ENCODE measurements at places on chromosomes 16 and 17.

DNA sequence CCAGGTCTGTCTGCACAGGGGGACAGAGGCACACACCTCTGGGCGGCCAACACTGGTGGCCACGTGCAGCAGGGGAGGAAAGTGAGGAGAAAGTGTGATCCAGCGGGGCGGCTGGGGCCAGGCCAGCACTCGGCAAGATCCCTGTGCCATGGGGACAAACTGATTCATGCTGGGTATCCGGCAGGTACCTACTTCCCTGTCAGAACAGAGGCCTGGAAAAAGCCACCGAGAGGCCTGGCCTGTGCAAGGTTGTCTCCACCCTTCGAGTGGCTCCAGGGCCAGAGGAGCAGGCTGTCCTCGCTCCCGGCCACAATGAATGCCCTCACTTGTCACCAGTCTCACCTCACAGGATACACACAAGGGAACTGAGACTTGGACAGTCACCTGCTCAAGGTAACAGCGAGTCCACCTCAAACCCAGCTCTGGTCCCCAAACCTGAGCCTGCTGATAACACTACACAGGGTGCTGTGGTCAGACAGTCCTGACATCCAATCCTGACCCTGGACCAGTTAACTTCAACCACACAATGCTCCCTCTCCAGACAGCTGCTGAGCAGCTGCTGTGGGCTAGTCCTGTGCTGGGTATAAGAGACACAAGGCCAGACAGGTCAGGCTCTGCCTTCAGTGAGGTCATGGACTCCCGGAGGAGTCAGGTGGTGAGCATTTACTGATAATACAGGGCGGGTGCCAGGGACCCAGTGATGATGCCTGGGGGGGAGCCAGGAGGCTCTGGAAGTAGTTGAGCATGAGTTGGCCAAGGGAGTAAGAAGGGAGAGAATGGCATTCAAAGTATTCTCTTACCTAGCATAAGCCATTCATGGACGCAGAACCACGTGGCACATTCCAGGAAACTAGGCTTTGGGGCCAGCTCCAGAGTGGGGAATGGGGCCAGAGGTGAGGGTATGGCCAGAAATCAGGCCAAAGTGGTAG, 53.0 kb downstream of the VAC14 start:
- DNase-seq, result peak; percentile 46

DNA sequence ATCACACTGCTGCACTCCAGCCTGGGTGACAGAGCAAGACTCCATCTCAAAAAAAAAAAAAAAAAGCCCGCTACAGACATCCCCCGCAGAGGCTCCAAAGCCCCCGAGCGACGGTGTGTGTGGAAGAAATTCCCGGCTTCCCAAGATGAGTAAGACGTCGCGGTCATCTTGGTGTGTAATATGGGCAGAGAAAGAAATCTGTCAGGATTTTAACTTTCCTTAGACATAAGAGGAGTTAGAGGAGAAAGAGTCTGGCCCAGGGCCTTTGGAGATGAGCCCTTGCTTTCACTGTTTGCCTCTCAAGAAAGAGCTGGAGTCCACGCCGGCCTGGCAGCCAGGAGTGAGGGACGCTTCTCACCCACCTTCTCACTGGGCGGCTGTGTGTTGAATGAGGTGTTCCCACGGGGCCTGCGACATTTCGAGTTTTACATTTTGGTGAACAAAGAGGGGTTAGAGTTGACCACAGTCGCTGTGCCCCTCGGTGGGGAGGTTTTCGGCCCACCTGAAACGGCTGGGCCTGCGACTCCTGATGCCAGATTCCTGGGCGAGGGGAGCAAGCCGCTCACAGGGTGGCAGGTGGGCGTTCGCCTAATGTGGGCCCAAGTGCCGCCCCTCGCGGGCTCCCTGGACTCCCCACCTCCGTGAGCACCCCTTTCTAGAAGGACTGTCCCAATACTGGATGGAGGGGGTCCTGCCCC, 17.9 kb downstream of the C1QTNF1 start:
- DNase-seq, result no peak

DNA sequence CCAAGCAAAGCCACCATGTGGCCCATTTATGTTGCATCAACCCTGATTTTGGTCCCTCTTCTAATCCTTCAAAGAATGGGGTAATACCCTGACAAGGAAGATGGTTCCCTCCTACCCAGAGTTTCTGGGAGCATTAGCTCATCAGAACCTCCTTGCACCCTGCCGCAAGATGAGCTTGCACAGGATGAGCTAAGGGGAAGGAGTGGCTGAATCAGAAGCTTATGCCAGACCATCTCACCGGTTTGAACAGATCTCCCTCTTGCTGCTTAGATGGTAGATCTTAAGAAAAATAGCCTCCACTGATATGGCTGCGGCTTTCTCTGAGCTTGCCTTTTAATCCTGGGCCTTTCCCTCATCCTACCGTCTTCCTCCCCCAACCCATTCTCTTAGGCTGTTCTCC, 175.1 kb downstream of the SOX9 start:
- DNase-seq, result no peak

- DNase-seq, result peak; percentile 38
These were observed 6.2 kb downstream of the SBK1 start for GRCh38 chr16:28298511-28298878.

- DNase-seq, result no peak
These were observed 33.1 kb downstream of the ARL4D start for GRCh38 chr17:43431714-43432523.

GRCh38 chr17:416293-417206, 63.9 kb upstream of the RPH3AL start:
- DNase-seq, result no peak

GRCh38 chr16:67547423-67548264, 14.7 kb upstream of the CTCF start:
- no peak for DNase-seq

DNA sequence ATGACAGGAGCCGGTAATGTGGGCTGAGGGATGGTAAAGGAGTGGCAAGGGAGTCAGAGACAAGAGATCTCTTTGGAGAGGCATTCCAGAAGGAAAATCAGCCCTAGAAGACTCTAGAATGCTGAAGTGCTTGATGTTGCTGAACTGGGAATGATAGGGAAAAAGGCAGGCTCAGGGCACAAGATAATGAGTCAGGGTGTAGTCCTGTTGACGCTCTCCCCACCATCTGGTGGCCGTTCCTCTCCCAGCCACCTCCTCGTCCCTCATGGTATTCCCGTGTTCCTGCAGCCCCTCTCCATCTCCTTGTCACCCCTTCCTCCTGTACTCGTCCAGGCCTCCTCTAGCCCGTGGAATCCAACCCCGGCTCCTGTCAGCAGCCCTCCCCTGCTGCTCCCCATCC, 11.1 kb upstream of the ALDOA start:
- no peak for DNase-seq

- peak; percentile 79 for DNase-seq
These were observed 162.7 kb downstream of the SPECC1 start for GRCh38 chr17:20171741-20172365.

- no peak for DNase-seq
These were observed 13.3 kb upstream of the ABR start for GRCh38 chr17:1192911-1193699.

All from ELF-1 (cell line).